ENCODE measurements at places on chromosomes 12 and 14.

GRCh38 chr14:96139879-96140278 lies 64.8 kb upstream of the BDKRB2 start:
- DNase-seq: no peak

DNA sequence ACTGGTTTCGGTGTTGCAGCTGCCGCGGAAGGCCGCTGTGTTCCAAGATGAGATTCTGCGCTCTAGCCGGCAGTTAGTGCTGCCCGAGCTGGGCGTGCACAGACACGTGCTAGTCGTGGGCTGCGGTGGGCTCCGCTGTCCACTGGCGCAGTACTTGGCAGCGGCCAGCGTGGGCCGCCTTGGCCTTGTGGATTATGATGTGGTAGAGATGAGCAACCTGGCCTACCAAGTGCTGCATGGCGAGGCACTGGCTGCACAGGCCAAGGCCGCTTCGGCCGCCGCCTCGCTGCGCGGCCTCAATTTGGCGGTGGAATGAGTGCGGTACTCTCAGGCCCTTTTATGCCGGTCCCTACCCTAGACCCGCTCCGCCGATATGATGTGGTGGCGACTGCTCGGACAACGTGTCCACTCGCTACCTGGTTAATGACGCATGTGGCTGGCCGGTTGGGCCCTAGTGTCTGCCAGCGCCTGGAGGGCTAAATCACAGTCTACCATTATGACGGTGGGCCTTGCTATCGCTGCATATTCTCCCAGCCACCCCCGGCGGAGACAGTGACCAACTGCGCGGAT lies 102.2 kb downstream of the SNAPC1 start:
- DNase-seq: no peak

- no peak for DNase-seq
These were observed 34.9 kb downstream of the KRT80 start for GRCh38 chr12:52156757-52157565.

DNA sequence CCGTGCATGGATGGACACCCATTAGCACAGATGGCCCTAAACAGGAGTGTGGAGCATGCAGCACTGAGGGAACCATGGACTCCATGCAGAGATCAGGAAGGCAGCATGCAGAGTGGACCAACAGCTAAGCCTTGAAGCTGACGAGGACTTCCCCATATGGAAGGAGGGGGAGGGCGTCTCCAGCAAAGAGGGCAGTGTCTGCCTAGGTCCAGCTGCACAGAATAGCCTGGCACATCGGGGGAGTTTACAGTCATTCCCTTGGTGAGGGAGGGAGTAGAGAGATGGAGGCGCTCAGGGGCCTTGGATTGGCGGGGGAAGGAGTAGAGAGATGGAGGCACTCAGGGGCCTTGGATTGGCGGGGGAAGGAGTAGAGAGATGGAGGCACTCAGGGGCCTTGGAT lies 64.5 kb downstream of the ANKRD9 start:
- DNase-seq: no peak

- DNase-seq: no peak
These were observed 70.5 kb downstream of the TBC1D30 start for GRCh38 chr12:64894827-64895475.

All from amniotic stem cell (primary cell).